ACHN (cell line): ENCODE measurements at places on chromosomes 5 and 9.

DNA sequence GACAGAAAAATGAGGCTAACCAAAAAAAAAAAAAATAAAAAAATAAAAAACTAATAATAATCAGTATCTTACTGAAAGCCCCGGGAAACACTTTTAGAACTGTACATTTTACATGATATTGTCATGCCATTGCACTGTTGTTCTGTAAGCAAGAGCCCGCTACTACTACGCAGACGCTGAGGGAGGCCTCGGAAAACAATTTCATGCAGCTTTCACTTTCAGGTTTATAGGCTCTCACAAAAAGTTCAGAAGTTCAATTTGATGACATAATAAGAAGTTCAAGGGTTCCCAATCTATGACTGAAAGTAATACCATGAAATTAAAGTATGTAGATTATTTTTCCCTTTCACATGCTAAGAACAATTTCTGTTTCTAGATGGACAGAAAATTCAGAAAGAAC is 318.3 kb upstream of the ITGA1 start:
- DNase-seq = no peak

DNA sequence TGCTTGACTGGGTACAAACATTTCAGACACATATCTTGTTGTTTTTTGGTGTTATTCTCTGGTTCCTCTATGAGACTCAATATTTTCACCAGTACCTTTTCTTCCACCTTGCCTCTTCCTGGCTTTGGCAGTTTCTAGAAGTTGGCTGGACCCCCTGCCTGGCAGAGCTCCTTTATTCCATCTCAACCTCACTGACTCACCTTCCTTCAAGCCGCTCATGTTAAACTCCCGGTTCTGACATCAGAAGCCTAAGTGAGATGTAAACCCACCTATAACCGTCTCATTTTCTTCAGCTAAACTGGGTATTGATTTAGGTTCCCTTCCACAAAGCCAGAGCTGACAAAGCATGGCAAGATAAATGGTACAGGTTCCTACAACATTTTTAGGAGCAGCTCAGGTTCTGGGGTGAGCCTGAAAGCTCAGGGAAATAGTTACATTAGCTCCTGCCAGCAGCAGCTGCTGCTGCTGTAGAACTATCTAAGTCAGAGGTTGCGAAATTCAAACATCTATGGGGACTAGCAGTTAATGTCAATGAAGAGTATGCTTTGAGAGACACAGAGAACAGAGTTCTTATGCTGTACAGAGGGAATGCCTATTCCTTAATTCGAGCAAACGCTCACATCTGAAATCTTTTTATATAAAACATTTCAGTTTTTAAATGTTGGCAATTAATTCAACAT is 197.1 kb upstream of the NR3C1 start:
- DNase-seq = no peak

GRCh38 chr5:99879791-99880511 is 655.2 kb upstream of the FAM174A start:
- no peak for DNase-seq

- peak; percentile 9 for DNase-seq
Observed at GRCh38 chr5:121189342-121190305, 662.1 kb upstream of the FTMT start.

DNA sequence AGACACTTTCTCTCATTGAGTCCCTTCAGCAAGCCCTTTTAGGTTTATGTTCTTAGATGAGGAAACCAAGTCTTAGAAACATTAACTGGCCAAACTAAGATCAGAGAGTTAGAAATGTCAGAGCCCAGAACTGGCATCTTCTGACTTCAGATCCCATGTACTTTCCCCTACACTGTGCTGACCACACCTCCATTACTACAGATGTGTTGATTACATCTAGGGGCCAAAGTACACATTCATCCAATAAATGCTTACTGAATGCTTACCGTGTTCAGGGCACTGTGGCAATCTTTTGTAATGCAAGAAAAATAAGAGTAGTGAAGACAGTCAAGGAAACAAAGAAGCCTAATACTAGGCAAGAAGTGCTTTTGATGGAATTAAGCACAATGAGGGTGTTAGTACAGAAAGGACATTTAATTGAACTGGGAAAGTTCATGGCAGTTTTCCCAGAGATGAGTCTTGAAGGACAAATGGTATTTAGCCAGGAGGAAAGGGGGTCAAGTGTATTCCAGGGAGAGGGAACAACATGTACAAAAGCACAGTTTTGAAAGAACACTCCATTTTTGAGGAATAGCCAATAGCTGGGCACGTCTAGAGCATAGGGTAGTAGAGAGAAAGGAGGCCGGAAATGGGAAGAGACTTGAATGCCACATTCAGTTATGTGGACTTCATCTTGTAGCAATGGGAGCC is 89.7 kb upstream of the CDKN2B start:
- DNase-seq = no peak

DNA sequence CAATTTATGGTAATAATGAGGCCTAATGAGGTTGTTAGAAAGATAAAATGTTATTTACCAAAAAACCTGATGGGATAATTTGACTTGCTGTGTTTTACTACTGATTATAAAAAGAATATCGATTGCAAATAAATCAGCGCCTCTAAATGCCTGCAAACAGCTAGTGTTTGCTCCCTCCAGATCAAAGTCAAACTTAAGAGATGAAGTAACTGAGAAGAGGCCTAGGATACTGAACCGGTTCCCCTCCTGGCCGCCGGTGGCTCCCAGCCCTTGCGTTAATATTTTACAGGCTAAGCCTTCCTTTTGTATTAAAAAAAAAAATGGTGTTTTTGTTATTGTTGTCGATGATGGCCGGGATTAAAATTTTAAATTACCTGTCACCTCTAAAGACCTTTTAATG is 2.6 kb downstream of the IRX1 start:
- DNase-seq = no peak

GRCh38 chr5:95583992-95584391 is 29.1 kb downstream of the ARSK start:
- no peak for DNase-seq

DNA sequence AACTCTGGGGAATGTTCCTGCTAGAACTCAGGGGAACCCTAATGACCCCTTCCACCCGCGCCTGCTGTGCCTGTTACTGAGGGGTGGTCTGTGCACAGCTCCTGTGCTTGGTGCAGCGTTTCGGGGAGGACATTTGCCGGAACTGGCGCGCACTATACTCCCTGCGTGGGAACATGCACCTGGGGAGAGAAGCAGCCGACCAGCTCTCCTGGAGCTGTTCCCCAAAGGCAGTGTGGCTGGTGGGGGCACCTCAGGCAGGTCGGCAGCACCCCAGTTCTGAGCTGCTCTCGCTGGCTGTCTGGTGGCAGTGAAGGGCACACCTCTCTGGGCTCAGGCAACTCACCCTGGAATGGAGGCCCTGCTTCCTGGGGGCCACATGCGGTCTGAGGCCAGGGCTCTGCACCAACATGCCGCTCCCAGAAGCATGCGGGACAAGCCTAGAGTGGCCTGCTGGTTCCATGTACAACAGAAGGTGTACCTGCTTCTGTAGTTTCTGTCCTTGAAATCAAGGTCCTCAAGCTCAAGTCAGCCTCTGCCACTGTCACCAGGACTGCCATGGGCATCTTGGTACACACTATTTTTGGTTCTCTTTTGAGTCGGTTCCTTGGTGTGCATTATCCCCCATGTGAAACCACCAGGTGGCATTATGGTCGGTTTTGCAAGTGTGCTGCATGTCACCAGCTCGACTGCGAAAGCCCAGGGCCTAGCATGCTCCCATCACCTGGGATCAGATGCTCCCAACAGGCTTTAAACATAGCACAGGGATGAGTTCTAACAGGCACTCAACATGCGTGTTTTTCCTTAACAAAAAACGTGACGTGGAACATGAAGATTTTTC is 7.8 kb upstream of the MRNIP start:
- DNase-seq = no peak

- no peak for DNase-seq
Observed at GRCh38 chr9:99509900-99510535, 287.9 kb downstream of the SEC61B start.

- peak; percentile 33 for DNase-seq
Observed at GRCh38 chr5:142506756-142507155, 179.1 kb downstream of the FGF1 start.

GRCh38 chr5:101811466-101811865 is 484.6 kb downstream of the SLCO4C1 start:
- no peak for DNase-seq

DNA sequence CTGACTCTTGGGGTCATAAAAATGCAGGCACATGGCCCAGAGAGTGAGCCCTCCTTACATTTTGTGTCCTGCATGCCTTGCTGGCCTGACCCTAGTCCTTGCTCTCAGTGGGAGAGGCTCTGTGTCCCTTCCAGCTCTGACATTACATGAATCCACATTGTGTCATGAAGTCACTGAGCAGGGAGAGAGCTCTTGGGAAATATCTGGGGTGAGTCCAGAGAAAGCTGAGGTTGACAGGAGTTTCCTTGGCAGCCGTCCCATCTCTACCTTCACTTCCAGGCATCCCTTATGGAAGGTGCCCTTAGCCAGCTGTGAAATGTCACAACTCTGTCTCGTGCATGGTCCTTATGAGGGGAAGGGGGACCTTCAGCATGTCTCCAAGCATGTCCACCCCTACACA is 41.0 kb downstream of the FAT2 start:
- DNase-seq = no peak

GRCh38 chr5:173323799-173324114 is 4.5 kb downstream of the STC2 start:
- no peak for DNase-seq

GRCh38 chr9:134365791-134366222 is 39.6 kb downstream of the RXRA start:
- no peak for DNase-seq

GRCh38 chr5:78626009-78626571 is 22.5 kb downstream of the LHFPL2 start:
- no peak for DNase-seq

GRCh38 chr5:158200619-158201018 is 341.7 kb upstream of the CLINT1 start:
- DNase-seq = no peak

DNA sequence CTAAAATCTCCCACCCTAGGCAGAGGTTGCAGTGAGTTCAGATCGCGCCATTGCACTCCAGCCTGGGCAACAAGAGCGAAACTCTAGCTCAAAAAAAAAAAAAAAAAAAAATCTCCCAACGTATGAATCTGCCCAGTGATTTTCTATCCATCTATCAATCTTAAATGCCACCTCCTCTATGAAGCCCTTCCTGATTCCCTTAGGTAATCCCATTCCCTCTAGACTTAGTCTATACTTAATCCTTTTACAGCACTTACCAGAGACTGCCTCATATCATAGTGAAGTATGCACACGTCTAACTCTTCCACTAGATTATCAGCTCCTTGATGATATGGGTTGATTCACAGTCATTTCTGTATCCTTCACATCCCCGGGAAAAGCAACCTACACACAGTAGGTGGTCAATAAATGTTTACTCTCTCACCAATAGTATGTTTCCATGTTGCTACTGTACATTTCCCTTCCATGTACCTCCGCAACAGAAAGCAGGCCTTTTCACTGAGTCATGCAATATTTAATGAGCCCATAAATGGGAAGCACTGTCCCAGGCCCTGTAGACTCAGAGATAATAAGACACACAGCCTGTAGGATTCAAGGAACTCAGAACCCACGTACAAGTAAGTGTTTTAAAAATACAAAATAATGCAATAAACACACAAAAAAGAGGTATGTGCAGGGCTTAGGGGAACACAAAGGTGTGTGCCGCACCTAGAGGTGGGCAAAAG is 1.2 kb downstream of the DROSHA start:
- peak; percentile 29 for DNase-seq

- DNase-seq = no peak
Observed at GRCh38 chr5:87551911-87552310, 139.2 kb upstream of the CCNH start.

- peak; percentile 84 for DNase-seq
Observed at GRCh38 chr5:82165740-82166530, 112.2 kb downstream of the RPS23 start.

- DNase-seq = no peak
Observed at GRCh38 chr5:72723581-72723980, 92.9 kb upstream of the TNPO1 start.
